ENCODE measurements at places on chromosomes 4 and X. TPM values are rescaled to one million over a fixed set of nuclear protein-coding genes. Genes with fewer than 3 reads are reported as not detected.

- H3K36me3 ChIP-seq = no peaks in the 10 kb centered on the region
- H3K27ac ChIP-seq = peak overlapping the region; percentile 32
- H3K4me1 ChIP-seq = 0 out of 2 replicates have a peak, but pooled peaks cover 4% of the 10 kb centered on the region
- H3K27me3 ChIP-seq = no peaks in the 10 kb centered on the region
- H3K4me3 ChIP-seq = no peak overlapping the region
These were observed 694.4 kb upstream of the POU3F4 start for GRCh38 chrX:82813671-82814078.

- peaks cover 18% of the 10 kb centered on the region for H3K4me1 ChIP-seq
- H3K27ac ChIP-seq = peak overlapping the region; percentile 77
- H3K36me3 ChIP-seq = no peaks in the 10 kb centered on the region
- H3K27me3 ChIP-seq = no peaks in the 10 kb centered on the region
- no peak overlapping the region for H3K4me3 ChIP-seq
These were observed 104.0 kb downstream of the PHEX start for GRCh38 chrX:22135994-22136684.

GRCh38 chr4:32847461-32847860 is 2127.3 kb downstream of the PCDH7 start:
- H3K27ac ChIP-seq = no peak overlapping the region
- H3K4me1 ChIP-seq = no peaks in the 10 kb centered on the region
- DNase-seq = no peak
- no peak overlapping the region for H3K4me3 ChIP-seq
- H3K27me3 ChIP-seq = no peaks in the 10 kb centered on the region

UGT2B17 gene
- total RNA-seq = 0.19 TPM

GRCh38 chr4:52560844-52561280 is 98.2 kb downstream of the USP46 start:
- no peaks in the 10 kb centered on the region for H3K4me1 ChIP-seq
- no peaks in the 10 kb centered on the region for H3K27me3 ChIP-seq
- no peak for DNase-seq

DNA sequence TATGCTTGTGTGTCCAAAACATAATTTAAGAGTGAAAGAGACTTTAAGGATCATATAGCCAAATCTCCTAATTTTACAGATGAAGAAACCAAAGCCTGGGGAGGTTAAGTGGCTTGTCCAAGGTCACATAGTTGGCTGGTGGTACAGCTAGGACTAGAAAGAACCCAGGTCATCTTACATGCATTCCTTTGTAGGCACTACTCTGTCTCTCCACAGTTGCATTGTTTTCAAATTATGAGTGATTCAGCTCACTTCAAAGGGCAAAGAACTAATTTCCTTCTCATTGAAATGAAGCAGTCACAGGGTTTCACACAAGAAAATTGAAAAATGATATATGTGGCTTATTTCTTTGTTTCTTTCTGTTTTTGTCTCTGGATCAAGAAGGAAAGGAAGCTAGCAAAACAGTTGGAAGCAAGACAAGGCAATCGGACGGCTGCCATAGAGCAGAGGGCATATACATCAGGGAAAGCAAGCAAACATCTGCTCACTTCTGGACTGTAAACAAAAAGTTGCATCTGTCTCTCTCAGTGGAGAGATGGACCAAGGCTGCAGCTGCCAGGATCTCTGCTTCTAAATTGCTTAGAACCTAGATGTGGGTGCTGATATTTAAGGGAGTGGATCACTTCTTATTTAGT is 107.5 kb upstream of the AMOT start:
- no peaks in the 10 kb centered on the region for H3K36me3 ChIP-seq
- no peak overlapping the region for H3K4me3 ChIP-seq
- H3K4me1 ChIP-seq = no peaks in the 10 kb centered on the region
- no peaks in the 10 kb centered on the region for H3K27me3 ChIP-seq

GRCh38 chr4:52838729-52839586 is 23.2 kb upstream of the RASL11B start:
- H3K27ac ChIP-seq = peak overlapping the region; percentile 56
- peaks cover 20% of the 10 kb centered on the region for H3K4me1 ChIP-seq
- H3K27me3 ChIP-seq = no peaks in the 10 kb centered on the region
- no peak for DNase-seq

- no peaks in the 10 kb centered on the region for H3K4me1 ChIP-seq
- H3K27me3 ChIP-seq = no peaks in the 10 kb centered on the region
- H3K27ac ChIP-seq = no peak overlapping the region
- no peak for DNase-seq
- no peak overlapping the region for H3K4me3 ChIP-seq
- H3K36me3 ChIP-seq = no peaks in the 10 kb centered on the region
These were observed 1440.9 kb upstream of the ADGRL3 start for GRCh38 chr4:59759082-59759825.

DNA sequence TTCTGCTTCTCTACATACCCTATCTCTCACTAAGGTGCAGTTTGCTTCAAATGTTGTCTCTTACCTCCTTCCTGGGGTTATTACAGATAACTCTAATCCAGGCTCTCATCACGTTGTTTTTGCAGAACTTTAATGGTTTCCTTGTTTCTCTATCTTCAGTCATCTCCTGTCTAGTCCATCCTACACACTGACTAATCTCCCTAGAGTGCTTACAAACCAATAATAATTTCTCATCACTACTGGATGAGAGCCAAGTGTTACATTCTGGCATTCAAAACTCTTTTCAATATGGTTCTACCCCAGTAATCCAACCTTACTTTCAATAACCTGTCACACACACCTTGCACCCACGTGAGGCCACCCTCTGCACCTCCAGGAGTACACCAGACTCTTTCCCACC is 86.1 kb downstream of the SYNPO2 start:
- H3K27ac ChIP-seq = no peak overlapping the region
- H3K4me3 ChIP-seq = no peak overlapping the region
- DNase-seq = no peak
- H3K27me3 ChIP-seq = no peaks in the 10 kb centered on the region
- H3K4me1 ChIP-seq = no peaks in the 10 kb centered on the region
- no peaks in the 10 kb centered on the region for H3K36me3 ChIP-seq

DNA sequence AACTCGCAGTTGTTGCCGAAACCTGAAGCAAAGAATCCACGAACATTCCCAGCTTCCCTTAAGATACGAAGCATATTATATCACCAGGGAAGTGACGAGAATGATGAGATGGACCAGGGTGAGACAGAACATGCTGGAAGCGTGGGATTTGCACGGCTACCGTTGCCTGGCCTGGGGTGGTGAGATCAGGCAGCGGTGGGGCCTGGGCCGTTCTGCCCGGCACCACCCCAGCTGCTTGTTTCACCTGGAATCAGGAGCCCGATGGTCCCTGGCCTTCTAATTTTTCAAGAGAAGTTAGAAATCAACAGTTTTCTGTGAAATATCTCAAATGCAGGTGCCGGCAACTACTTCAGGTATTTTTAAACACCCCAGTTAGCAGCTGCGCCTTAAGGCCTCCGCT is 5.7 kb downstream of the CLDN22 start:
- no peaks in the 10 kb centered on the region for H3K36me3 ChIP-seq
- no peak overlapping the region for H3K4me3 ChIP-seq
- H3K27ac ChIP-seq = no peak overlapping the region
- no peaks in the 10 kb centered on the region for H3K27me3 ChIP-seq

GRCh38 chr4:109682875-109683274 is 20.4 kb downstream of the CASP6 start:
- no peak overlapping the region for H3K27ac ChIP-seq
- no peak overlapping the region for H3K4me3 ChIP-seq
- DNase-seq = no peak
- no peaks in the 10 kb centered on the region for H3K4me1 ChIP-seq
- H3K27me3 ChIP-seq = no peaks in the 10 kb centered on the region

DNA sequence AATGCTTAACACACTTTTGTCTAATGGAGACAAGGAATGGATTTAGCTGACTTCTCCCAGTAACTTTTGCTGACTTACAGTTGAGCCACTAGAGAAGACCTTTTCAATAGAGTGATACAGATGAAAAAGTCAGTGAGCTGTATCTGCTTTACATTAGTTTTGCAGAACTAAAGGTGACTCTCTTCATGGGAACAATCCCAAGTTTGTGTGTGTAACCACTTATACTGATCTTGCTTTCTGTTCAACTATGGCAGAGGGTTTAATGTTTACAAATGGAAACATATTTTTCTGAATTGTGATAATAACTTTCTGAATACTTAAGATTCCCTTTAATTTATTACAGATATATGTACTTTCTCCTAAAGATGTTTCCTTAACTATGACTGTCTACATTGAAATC is 182.6 kb upstream of the PUDP start:
- H3K36me3 ChIP-seq = no peaks in the 10 kb centered on the region
- no peak for DNase-seq
- H3K27me3 ChIP-seq = no peaks in the 10 kb centered on the region
- H3K4me1 ChIP-seq = no peaks in the 10 kb centered on the region

DNA sequence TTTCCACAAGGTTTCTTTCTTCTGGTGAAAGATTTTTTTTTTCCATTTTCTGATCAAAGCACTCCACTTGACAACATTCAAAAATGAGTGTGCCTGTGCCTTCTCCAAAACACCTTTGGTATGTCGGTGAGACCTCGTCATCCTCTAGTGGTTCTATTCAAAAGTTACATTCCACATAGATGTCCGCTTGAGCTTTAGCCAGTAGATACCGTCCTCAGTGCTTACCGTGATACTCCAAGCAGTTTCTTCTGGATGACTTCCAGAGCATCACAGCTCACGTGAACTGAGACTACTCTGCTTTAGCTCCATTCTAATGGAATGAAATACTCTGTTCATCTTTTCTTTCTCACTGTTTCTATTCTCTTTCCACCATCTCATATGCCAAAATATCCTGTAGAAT is 38.2 kb upstream of the VEGFC start:
- H3K4me3 ChIP-seq = no peak overlapping the region
- no peaks in the 10 kb centered on the region for H3K4me1 ChIP-seq
- H3K36me3 ChIP-seq = no peaks in the 10 kb centered on the region
- no peak for DNase-seq
- no peaks in the 10 kb centered on the region for H3K27me3 ChIP-seq
- no peak overlapping the region for H3K27ac ChIP-seq

DNA sequence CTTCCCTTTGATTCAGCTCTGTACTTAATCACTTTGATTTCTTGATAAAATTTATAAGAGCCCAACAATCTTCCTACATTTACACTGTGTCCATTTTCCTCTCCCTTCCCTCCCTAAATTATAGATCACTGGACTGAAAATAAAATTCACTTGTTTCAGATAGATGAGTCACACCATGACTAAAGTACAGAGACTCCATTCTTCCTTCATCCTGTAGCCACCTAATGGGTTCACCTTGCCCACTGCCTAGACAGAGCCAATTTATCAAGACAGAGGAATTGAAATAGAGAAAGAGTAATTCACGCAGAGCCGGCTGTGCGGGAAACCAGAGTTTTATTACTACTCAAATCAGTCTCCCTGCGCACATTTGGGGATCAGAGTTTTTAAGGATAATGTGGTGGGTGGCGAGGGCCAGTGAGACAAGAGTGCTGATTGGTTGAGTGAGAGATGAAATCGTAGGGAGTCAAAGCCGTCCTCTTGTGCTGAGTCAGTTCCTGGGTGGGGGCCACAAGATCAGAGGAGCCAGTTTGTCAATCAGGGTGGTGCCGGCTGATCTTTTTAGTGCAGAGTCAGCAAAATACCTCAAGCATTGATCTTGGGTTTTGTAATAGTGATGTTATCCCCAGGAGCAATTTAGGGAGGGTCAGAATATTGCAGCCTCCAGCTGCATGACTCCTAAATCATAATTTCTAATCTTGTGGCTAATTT is 71.3 kb upstream of the MED14 start:
- H3K36me3 ChIP-seq = no peaks in the 10 kb centered on the region
- H3K27ac ChIP-seq = no peak overlapping the region
- no peaks in the 10 kb centered on the region for H3K4me1 ChIP-seq

NKX6-1 gene
- total RNA-seq = 0.14 TPM

OTC gene
- total RNA-seq = not detected

DNA sequence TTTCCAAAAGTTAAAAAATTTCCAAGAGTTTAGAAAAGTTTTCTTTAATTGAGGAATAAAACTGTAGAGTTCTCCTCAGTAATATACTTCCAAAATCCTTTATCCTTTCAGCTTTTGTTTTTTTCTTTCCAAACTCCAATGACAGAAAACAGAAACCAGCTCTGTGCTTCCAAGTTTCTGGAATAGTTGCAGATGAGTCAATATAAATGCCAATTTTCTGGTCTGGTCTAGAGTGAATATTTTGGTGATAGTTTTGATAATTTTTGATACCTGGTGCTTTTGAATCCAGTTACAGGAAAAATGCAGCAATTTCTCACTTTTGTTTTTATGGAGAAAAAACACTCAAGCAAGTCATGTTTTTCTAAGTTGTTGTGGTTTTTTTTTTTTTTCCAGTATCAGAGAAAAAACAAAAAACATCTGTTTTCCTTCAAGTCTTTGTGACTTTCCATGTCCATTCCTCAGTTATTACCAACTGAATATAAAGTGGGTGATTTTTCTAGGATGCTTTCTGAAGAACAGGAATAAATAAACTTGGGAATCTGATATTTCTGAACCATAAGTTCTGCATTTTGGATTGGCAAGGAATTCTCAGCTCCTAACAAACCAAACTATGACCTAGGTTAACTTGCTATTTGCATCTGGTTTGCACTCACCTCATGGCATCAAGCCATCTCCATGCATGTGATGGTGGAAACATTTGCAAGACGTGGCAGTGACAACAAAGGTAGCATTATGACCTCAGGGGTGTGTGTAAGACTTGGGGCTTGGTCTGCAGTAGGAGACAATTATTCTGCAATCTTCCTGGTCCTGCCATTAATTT is 139.1 kb downstream of the VEGFC start:
- DNase-seq = no peak
- H3K27ac ChIP-seq = no peak overlapping the region

PABPC1L2A gene
- total RNA-seq = not detected

DNA sequence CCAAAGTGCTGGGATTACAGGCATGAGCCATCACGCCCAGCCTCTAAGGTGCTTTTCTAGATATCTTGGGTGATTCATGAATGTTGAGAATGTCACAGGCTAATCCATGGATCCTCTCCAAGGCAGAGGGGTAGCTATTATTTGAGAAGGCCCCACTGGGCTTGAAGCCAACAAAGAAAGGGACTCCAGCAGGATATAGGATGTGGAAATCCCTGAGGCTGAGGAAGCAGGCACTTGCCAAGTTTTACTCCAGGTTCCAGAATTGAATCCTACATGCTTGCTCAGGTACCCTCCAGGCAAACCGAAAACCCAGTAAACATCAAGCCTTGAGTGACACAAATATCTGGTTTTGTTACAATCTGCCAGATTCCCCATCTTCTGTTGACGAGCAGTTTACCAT is 15.8 kb downstream of the NLGN3 start:
- no peak for DNase-seq
- H3K27me3 ChIP-seq = no peaks in the 10 kb centered on the region
- no peak overlapping the region for H3K27ac ChIP-seq
- H3K4me1 ChIP-seq = no peaks in the 10 kb centered on the region
- H3K4me3 ChIP-seq = no peak overlapping the region

SPANXC gene
- total RNA-seq = not detected

UBA6 gene
- total RNA-seq = 74.6 TPM

- H3K4me3 ChIP-seq = no peak overlapping the region
- H3K27me3 ChIP-seq = no peaks in the 10 kb centered on the region
These were observed 73.5 kb downstream of the MSN start for GRCh38 chrX:65740909-65741308.

DNA sequence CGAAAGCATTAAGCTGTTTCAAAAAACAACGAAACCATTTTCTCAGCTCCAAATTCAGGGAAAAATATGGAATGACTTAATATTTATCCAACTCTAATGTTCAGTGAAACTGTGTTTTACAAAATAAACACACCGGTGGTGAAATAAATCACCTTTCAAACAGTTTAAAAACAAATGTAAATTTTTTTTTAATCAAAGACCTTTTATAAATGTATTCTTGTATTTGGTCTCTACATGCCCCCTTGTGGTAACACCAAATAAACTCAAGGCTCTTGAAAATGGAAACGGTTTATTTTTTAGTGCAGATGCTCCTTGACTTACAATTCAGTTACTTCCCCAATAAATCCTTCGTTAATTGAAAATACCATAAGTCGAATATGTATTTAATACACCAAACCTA is 45.8 kb upstream of the ITM2A start:
- H3K36me3 ChIP-seq = no peaks in the 10 kb centered on the region
- H3K27me3 ChIP-seq = no peaks in the 10 kb centered on the region
- no peak for DNase-seq

SUPT20HL1 gene
- not detected for total RNA-seq
